RKO (cell line): ENCODE measurements at places on chromosomes 2 and 18.

DNA sequence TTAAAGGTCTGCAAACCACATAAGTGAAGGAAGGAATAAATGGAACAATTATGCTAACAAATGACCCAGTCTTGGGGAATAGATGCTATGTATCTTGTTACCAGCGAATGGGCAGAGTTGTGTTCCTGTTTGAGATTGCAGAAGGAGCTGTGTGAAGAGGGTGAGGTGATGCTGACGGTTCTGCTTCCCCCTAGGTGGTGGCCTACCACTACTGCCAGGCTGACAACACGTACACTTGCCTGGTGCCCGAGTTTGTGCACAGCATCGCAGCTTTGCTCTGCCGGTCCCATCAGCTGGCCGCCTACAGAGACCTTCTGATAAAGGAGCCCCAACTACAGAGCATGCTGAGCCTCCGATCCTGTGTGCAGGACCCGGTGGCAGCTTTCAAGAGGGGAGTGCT lies 111.7 kb downstream of the WDSUB1 start:
- no peak for DNase-seq

GRCh38 chr2:239288951-239289511 lies 111.8 kb downstream of the HDAC4 start:
- DNase-seq, result no peak

DNA sequence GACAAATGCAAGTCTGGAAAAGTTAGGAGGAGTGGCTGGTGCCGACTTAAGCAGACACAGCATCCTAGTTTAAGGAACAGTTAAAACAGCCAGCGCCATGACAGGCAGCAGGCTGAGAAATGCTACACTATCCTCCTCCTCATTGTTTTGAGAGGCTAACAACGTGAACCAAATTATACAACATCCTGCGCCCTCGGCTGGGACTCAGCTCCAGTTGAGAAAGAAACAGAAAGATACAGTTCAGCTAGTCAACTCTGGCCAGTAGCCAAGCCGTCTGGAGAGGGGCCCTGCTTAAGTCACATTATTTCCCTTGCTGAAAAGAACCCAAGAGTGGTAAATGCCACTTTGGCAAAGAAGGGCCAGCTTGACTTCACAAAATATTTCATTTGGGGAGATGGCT lies 90.2 kb downstream of the BCL11A start:
- no peak for DNase-seq

DNA sequence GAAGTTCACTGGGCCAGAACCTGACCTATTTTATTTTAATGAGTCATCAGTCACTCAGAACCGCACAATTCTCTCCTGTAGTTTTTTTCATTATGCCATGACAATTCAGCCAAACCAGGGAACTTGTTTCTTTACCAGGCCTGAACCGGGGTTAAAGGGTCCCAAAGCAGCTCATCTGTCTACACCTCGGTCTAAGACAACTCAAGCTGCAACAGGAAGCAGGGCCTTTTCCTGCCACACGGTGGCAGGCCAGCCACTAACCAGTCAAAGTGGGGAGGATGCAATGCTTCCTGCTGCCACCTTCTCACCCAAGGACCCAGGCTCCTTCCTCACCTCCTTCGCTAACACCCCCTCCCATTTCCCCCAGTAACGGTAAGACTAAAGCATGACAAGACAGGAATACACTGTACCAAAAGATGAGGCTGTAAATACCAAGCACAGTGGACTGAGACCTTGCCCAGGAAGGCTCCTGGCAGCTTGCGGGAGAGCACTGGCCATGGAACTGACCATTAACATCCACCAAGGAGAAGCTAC lies 56.7 kb upstream of the ACKR3 start:
- DNase-seq, result peak; percentile 49

- no peak for DNase-seq
Observed at GRCh38 chr2:179580378-179581146, 280.9 kb downstream of the ZNF385B start.

GRCh38 chr2:226873826-226874225 lies 38.0 kb downstream of the RHBDD1 start:
- no peak for DNase-seq

- no peak for DNase-seq
Observed at GRCh38 chr2:66573416-66573815, 138.5 kb downstream of the MEIS1 start.
